Stimulated activated CD4-positive, alpha-beta T cell treated with anti-CD3 and anti-CD28 coated beads, Interleukin-4, amount 100 ng/mL, for 24 hours (primary cell): ENCODE measurements at places on chromosomes 13 and 19.

DNA sequence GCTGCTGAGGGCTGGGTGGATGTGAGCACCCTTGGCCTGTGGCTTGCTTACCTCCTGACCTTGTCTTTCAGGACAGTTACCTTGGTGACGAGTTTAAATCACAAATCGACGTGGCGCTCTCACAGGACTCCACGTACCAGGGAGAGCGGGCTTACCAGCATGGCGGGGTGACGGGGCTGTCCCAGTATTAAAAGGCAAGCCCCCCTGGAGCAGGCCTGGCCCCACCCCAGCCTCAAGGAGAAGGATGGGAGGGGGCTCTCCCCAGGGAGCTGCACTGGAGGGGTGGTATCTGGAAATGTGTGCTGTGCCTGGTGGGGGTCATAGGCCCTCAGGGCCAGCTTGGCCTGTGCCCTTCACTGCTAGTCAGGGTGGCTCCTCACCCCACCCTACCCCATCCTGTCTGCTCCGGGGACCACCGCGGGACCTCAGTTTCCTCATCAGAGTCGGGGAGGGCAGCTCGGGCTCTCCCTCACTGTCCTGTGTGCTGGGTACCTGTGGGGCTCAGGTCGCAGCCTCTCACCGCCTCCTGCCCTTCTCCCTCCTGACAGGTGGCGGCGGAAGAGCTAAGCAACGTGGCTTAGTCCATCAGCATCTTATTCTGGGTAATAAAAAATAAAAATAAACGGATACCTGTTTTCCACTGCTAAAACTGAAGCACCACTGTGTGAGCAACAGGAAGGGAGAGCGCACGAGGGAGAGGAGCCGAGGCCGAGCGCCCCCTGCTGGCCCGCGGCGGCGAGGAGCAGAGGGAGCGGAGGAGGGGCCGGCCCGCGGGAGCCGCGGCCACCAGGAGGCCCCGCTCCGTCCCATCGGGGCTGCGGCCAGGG is 29.8 kb downstream of the CERS1 start:
- DNase-seq, result peak; percentile 64

DNA sequence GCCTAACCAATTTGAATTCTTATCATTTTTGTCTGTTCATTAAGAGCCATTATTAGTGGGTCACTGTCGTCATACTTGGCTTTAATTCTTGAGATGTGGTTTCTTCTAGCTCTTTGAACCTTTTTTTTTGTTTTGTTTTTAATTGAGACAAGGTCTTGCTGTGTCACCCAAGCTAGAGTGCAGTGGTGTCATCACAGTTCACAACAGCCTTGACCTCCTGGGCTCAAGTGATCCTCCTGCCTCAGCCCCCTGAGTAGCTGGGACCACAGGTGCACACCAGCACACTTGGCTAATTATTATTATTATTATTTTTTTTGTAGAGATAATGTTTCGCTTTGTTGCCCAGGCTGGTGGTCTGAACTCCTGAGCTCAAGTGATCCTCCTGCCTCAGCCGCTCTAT is 25.8 kb upstream of the LDLR start:
- DNase-seq, result no peak

DNA sequence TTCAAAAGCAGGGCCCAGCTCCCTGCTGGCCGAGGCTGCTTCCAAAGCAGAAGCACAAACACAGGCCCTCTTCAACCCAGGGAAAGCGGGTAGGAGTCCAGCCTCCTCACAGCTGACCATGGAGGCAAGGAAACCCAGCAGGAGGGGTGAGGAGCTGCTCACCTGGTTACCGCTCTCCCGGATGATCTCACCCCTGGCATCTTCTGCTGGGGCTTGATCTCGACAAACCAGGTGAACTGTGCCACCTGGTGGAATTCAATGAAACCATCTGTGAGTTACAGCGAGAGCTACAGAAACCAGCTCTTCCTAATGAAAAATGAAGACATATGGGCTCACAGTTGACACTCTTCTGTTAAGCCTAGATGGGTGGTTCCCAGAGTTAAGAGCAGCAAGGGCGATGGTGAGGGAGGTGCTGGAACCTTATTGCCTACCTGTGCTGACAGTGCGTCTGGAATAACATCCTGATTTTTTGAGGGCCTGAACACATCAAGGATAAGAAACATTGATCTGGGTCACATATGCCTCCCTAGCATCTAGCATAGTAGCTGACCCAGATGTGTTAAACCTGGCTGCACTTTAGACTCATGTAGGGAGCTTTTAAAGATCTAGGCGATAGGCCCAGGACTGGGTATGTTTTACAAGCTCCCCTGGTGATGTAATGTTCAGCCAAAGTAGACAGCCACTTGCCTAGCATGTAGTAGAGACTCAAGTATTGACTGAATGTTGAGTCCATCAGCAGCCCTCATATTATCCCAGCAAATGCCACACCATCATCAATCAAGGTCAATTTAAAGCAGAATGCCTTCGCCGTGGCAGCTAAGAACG is 6.1 kb downstream of the DHRS12 start:
- DNase-seq, result peak; percentile 73

GRCh38 chr19:4737955-4738600 is 14.4 kb upstream of the DPP9 start:
- DNase-seq, result no peak

GRCh38 chr19:45446295-45446694 is 21.5 kb upstream of the FOSB start:
- no peak for DNase-seq

DNA sequence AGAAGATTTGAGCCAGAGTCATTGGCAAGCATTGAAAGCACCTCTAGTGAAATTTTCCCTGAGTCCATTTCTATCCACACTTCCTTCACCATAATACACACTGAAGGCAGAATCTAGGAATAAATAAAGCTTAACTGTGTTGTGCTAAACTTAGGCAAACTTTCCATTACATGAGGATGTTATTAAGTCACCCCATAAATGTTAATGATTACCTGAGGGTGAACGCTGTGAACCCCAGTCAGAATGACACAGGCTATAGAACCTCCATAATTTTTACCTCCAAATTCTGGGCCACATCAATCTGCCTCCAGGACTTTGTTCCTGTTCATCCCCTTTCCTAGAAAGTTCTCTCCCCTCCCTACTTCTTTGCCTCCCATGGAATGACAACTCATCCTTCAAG is 71.0 kb downstream of the RAP2A start:
- no peak for DNase-seq

GRCh38 chr13:53041968-53042516 is 13.4 kb downstream of the OLFM4 start:
- no peak for DNase-seq

DNA sequence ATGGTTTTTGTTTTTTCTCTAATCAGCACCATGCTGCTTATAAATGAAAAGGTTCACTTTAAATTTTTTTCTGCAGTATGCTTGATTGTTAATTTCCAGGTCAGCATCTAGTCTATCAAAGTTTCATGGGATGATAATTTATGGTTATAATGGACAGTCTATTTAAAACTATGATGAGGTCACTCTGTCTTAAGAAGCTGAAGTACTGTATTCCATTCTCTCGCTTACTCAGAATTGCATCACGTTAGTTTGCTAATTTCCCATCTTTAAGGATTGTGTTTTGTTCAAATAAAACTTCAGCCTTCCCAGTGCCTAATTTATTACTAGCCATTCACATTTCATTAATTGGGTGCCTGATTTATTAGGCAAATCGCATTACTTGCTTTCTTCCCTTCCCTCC is 94.3 kb downstream of the GPC6 start:
- DNase-seq, result no peak
